GM13976 (cell line): ENCODE measurements at places on chromosomes 16 and 17.

DNA sequence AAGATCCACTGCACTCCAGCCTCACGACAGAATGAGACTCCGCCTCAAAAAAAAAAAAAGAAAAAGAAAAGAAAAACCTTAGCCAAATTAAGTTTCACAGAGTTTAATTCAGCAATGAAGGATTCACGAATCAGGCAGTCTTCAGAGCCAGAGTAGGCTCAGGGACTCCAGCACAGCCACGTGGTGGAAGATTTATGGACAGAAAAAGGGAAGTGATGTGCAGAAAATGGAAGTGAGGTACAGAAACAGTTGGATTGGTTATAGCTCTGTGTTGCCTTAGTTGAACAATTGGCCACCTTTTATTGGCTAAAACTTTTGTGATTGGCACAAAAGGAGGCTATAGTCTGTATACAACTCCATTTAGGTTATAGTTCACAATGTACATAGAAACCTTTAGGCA lies 256.6 kb downstream of the HS3ST3B1 start:
- no peak for DNase-seq

DNA sequence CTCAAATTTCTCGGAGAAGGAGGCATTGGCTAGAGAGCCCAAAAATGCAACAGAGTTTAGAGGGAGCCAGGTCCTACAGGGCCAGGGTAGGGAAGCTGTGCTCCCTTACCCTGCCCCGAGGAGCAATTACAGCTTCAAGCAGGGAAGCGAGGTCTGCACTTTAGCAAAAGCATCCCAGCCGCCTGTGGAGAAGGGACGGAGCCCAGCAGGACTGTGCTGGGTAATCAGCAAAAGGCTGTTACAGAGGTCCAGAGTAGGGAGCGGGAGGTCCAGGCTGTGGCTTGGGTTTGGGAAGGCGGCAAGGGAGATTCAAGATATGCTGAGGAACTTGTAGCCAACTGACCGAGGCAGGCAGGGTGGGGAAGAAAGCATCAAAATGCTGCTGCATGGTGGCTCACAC lies 162.6 kb downstream of the TMEM132E start:
- no peak for DNase-seq

DNA sequence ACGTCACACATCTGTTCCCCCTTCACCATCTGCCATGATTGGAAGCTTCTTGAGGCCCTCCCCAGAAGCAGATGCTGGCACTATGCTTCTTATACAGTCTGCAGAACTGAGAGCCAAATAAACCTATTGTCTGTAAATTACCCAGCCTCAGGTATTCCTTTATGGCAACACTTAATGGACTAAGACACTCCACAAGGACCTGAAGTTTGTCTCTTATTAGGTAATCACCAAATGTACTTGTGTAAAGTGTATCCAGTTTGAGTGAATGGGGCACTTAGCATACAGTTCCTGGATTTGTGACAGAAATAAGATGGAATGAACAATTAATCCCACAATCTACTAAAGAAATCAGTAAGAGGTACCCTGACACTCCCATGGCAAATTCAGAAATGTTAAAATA lies 105.3 kb downstream of the SLC39A11 start:
- DNase-seq = no peak

- peak; percentile 90 for DNase-seq
Observed at GRCh38 chr16:66977341-66978113, 10.9 kb upstream of the CES4A start.

- DNase-seq = no peak
Observed at GRCh38 chr16:86892509-86892908, 314.2 kb downstream of the FOXL1 start.

DNA sequence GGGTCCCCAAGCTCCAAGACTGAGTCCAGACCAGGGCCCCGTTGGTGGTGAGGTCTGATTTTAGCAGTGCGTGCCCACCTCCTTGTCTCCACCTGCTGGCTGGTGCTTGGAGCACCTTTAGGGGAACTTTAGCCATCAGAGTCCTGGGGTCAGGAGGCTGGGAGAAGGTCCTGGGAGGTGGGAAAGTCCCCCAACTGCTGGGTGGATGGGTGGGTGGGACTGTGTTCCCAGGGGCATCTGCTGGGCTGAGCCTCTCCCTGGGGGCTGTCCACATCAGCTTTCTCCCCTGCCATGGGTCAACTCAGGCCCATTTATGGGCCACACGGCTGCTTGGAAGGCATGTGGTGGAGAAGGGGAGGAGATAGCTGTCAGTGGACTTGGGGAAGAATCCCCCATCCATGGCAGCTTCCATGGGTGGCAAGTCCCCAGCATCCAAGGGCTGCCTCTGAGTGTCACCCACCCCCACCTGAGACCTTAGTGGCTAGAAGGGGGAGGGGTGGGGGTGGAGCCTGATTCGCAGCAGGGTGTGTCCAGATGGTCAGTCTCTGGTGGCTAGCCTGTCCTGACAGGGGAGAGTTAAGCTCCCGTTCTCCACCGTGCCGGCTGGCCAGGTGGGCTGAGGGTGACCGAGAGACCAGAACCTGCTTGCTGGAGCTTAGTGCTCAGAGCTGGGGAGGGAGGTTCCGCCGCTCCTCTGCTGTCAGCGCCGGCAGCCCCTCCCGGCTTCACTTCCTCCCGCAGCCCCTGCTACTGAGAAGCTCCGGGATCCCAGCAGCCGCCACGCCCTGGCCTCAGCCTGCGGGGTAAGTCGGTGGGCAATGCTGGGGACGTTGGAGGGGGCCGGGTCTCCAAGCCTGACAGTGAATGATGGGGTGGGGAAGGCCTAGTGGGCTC lies at the start of gene TRPV2:
Gene TRPV2 (plus strand): TSS at position 541 of the 894 bp plus-strand sequence. CDS start 2,098 bp downstream, outside the sequence.
- DNase-seq = peak; percentile 82

DNA sequence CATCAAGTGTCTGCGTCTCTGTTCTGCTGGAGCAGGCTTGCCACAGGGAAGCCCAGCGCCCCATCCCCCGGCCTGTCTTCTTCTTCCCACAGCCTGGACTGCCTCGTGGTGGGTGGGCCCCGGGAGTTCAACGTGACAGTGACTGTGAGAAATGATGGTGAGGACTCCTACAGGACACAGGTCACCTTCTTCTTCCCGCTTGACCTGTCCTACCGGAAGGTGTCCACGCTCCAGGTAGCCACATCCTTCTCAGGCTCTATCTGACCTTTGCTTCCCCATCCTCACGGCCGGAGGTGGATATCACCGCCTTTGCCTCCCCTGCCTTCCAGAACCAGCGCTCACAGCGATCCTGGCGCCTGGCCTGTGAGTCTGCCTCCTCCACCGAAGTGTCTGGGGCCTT lies 29.8 kb upstream of the ITGAX start:
- no peak for DNase-seq

DNA sequence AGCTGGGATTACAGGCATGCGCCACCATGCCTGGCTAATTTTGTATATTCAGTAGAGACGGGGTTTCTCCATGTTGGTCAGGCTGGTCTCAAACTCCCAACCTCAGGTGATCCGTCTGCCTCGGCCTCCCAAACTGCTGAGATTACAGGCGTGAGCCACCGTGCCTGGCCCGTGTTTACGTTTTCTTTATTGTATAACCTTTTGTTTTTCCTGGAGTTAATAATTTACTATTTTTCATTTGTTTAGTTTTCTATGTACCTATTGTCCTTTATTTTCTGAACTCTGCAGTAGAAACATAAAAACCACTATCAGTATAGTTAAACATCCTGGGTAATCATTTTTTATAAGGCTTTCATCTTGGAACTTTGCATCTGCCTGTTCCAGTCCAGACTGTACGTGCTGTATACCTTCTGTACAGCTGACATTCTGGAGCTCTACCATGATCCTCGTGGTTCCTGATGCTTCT lies 73.6 kb downstream of the PPM1E start:
- no peak for DNase-seq

DNA sequence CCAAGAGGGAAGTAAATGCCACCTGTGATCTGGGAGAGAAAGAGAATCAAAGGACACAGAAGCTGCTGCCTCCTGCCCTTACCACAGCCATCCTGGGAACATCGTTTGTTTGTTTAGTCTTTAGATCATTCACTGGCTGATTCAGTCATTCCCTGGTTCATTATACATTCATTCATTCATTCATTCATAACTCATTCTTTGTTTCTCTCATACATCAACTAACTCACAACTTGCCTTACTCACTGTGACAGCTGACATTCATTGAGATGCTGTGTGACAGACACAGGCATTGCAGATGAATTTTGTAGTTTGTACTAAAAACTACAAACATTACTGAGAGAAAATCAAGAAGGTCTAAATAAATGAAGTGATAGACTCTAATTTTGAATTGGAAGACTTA lies 291.0 kb upstream of the TNRC6C start:
- no peak for DNase-seq

GRCh38 chr16:11100239-11100750 lies 155.7 kb downstream of the SOCS1 start:
- DNase-seq = peak; percentile 75

DNA sequence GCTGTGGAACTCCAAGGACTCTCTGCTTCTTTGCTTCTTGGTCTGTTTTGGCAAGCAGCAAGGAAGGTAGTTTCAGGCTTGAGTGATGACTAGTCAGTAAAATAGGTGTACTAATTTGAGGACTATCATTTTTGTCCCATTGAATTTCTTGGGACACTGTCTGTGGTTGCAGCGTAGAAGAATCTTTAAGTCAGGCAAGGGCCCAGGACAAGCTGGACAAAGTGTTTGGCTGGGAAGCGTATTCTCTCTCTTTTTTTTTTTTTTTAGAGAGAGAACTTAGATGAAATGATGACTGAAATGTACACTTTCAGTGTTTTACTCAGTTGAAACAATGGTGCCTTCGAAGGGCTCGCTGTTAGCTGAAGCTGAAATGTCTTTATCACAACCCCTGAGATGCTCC lies 105.0 kb downstream of the BANP start:
- no peak for DNase-seq

- no peak for DNase-seq
Observed at GRCh38 chr16:84218176-84218823, 21.5 kb downstream of the KCNG4 start.

- DNase-seq = no peak
Observed at GRCh38 chr17:2051933-2052559, 2.9 kb upstream of the HIC1 start.

- peak; percentile 85 for DNase-seq
Observed at GRCh38 chr16:87956365-87957231, 5.4 kb downstream of the BANP start.

- DNase-seq = no peak
Observed at GRCh38 chr16:50721549-50722404, 20.1 kb upstream of the CYLD start.

DNA sequence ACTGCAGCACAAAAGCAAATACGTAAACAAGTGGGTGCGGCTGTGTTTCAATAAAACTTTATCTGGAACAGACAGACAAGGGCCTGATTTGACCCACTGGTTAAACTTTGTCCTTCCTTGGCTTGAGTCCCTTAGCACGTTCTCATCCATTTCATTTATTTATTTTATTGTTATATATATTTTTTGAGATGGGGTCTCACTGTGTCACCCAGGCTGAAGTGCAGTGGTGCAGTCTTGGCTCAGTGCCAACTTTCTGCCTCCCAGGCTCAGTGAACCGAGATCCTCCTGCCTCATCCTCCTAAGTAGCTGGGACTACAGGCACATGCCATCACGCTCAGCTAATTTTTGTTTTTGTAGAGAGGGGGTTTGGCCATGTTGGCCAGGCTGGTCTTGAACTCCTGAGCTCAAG lies 64.3 kb downstream of the MYH11 start:
- DNase-seq = no peak

DNA sequence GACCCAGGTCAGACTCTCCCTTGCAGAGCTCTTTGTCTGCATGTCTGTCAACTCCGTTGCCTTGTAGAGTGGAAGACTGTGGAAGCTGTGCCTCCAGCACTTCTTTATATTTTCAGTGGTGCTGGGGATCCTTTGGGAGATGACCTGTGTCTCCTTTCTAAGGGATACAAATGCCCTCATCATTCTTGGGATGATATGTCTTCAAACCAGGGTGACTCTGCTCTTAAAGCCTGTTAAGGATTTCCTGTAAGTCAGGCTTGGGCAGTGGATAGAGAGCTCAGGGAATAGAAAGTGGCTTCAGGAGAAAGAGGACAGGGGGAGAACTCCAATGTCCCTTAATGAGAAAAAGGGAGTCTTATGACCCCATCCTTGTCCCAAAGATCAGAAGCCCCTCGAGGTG lies 1.5 kb downstream of the HOXB3 start:
- DNase-seq = no peak

DNA sequence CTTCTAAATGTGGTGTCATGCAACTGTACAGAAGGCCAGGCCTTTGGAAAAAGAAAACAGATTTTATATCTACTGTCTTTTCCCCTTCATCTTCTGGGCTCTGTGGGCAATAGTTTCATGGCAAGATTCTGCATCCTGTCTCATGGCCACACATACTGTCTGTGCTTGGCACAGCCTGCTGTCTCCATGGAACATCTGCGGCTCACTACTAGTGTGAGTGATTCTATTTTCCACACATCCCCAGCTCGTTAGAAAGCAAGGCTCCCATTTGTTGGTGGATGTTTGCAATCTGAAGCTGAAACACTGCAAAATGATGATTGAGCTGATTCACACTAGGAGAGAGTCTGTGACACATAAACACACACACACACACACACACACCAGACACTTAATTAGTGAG lies 32.4 kb downstream of the CACNG3 start:
- no peak for DNase-seq

DNA sequence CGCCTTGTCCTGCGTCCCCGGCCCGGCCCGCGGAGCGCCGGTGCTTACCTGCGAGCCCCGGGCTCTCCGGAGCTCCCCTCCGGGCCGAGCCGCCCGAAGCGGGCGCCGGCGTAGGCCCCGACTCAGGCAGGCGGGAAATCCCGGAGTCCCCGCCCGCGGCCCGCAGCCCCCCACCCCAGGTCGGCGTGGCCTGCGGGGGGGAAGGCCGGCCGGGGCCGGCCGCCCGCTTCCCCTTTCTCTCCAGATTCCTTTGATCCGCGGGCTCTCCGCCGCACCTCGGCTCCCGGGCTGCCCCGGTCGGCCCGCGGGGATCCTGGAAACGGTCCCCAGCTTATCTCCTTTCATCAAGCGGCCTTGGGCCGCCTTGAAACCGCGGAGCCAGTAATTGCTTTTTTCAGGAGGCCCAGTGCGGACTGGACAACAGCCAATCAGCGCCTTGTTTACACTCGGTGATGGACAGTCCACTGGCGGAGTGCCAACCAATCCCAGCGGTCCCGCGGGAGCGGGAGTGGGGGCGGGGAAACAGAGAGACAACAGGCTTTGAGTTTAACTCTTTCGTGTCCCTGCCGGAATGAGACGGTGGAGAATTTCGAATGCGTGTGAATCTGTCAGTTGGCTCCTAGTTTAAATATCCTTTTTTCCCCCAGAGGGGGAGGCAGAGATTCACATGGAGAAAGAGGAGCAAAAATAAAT lies 1.4 kb upstream of the BAHCC1 start:
- DNase-seq = peak; percentile 85

DNA sequence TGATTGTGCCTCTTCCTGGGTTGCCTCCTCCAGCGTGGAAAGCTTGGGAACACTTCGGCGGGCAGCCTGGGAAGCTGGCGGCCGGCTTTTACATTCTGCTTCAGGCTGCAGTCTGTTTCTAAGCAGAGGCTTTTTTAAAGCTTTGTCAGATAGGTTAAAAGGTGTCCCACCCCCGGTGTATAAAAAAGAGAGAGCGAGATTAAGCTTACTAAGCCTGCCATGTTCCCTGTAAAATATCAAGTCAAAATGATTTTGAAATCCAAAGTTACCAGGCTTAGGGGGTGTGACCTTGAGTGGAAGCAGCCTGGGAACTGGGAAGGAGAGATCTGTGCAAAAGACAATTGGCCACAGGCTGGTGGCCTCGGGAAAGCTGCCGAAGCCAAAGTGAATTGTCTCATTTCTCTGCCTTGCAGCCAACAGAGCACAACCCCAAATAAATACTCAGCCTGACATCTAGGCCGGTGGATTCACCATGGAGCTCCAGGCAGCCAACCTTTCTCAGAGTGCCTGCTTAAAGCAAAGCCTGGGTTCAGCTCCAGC lies 254.5 kb downstream of the FTO start:
- no peak for DNase-seq
